ENCODE measurements at places on chromosomes 12 and 14. TPM values are rescaled to one million over a fixed set of nuclear protein-coding genes. Genes with fewer than 3 reads are reported as not detected.

ADAM21 gene
- polyA plus RNA-seq = 0.16 TPM

TMEM132D gene
- polyA plus RNA-seq = 2.1 TPM

ARHGAP9 gene
- 4.1 TPM for polyA plus RNA-seq

RD3L gene
- not detected for polyA plus RNA-seq

TOGARAM1 gene
- 38.6 TPM for polyA plus RNA-seq

C12orf54 gene
- 0.50 TPM for polyA plus RNA-seq

PLEKHD1 gene
- 4.3 TPM for polyA plus RNA-seq

PPP1R12A gene
- 93.8 TPM for polyA plus RNA-seq

RAPGEF3 gene
- polyA plus RNA-seq = 59.8 TPM

RACGAP1 gene
- polyA plus RNA-seq = 50.1 TPM

DNA sequence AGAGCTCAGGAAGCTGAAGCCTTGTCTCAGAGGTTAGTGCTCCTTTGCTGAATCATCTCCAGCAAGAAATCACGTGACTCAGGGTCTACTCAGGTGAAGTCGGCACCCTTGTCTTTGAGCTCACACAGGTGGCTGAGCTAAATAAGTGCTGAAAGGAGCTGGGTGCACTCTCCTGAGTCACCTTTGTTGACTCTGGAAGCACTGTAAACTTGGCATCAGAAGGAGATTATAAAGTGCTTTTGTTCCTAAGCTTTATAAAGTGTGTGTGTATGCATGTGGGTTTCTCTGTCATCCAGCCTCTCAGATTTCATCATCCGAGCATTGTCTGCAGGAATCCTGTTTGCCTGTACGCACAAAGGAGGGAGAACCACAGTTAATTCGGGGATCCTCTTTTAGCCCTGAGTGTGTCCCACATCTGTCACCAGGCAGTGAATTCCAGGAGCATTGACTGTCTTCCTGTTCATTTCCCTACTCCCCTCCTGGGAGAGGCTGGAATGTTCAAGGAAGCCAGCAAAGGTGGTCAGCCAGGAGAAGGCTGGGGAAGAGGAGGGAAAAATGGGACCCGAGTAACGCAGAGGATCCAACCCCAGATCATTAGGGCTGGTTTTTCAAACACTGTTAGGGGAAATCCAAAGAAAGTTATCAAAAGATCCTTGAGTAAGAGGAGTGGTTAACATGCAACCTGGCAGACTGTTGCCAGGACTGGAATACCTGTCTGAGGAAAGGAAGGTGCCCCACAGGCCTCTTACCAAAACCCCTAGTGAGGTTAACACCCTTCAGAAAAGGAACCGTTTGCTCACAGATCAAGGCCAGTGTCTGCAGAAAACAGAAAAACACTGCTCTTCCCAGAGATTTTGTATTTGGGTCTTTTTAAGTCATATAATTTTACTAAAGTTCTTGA, 157.5 kb upstream of the HIF1A start:
- DNase-seq = no peak

- DNase-seq = no peak
Observed at GRCh38 chr14:31945074-31945613, 132.0 kb upstream of the ARHGAP5 start.

DNA sequence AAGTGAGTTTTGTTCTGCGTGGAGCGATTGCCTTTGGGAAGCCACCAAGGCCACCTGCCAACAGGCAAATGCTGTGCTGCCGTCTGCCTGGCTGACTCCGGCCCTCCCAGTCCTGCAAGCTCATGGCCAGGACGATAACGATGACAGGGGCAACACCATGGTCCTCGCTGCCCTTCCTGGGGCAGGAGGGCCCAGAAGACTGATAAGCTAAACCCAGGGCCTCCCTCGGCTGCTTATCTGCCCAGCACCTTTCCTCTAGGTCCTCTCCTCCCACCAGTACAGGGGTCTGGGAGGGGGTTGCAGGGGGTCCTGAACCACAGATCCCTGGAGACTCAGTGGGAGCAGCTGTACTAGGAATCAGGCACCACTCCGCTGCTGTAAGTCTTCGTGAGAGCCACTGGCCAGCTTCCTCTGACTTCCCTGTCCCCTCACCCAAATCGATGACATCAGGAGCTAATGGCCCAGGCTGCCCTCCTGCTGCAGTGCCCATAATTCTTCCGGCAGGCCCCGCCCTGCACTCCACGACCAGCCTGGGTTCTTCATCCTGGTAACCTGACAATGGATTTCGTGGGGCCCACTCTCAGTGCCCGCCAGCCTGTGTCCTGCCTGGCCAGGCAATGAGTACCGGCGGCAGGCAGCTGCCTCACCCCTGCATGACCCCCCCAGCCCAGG, 5.1 kb downstream of the ANKRD9 start:
- no peak for DNase-seq

GRCh38 chr12:103785243-103786031, 55.6 kb downstream of the NT5DC3 start:
- DNase-seq = no peak

- DNase-seq = no peak
Observed at GRCh38 chr12:58026897-58027891, 85.8 kb downstream of the ATP23 start.

DNA sequence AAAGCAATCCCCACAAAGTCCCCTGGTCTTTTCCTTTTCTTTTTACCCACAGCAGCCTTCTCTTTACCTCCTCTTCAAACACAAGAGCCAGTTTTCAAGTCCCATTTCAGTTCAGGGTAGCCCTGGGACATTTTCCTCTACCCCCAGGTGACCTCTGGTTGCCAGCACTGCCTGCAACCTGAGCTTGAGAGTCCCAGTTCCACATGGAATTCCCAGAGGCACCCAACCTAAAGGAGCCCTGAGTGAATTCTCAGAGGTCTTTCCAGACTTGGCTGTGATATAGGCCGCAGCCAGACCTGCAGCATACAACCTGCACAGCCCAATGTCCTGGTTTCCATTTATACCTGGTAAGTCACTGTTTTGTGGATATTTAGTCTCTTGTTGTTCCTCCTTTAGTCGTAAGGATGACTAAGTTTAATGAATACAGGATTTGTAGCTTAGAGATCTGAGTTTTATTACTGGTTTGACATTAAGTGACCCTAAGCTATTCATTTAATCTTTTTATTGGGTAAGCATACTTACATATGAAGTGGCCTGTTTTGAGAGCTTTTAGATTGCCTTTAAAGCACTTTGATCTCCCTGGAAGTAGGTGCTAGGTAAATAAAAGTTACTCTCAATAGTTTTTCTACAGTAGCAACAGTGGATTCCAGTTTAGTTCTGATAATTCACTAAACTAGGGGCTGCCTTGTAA, 159.8 kb downstream of the TGFB3 start:
- no peak for DNase-seq

DNA sequence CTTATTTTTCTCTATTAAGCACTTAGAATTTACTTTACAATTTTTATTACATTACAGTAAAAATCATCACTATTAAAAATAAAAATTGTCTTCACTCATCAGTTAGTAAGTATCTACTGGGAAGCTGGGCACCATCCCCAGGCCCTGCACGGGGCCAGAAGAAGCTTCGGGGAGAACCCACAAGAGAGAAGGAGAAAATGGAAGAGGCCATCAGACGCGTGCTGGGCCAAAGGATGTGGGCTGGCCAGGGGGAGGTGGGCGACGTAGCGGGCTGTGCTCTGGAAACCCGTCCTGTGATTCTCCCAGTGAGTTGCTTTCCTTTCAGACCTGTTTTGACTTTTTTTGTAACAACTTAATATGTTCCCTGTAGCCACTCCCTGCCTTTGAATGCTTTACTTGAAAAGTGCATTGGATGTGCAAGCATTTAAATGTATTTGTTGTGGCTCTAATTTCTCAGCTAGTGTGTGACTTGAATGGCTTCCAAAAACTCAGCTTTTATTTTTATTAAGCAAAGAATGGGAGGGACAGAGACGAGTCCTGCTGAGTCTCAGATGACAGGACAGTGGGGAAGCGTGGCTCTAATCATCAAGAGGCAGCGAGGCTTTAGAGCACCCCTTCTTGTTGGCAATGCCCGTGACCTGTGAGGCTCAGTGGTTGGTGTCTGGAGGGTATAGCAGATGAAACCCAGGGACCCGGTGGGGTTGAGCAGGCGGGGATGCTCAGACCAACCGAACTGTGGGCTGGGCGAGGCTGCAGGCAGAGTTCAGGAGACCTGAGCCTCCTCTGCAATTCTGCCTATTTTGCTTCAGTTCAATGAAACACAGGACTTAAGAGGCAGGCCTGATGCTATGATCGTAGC, 38.8 kb downstream of the SYNE3 start:
- DNase-seq = no peak

DNA sequence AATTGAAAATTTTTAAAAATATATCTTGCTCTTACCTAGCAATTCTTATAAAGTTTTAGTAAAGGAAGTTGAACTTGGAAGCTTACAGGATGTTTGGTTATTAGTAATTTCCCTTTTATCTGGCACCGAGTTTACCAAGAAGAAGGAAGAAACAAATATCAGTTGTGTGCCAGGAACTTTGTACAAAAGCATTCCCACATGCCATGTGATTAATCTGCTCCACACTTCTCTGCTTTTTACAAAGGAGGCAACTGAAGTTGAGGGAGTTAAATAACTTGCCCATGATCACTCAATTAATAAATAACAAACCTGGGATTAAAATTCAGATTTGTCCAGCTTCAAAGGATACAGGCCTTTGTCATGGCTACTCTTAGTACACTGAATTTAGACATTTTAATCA, 122.5 kb upstream of the BCAT1 start:
- DNase-seq = no peak

DNA sequence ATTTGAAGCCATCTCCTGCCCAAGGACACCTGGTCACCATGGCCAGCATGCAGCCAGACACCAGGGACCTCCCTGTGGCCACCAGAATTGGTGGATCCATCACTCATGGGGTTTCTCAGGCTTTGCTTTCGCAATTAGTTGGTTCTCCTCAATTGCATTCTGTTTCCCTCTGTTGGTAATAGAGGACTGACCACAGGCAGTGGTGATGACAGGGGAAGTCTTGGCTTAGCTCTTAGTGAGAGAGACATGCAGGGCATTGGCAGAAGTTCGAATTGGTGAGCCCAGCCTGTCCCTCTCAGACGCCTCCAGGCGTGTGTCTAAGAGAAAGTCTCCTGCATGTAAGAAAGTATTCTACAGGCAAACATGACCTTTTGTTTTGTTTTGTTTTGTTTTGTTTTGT, 21.3 kb downstream of the HCAR2 start:
- DNase-seq = no peak

DNA sequence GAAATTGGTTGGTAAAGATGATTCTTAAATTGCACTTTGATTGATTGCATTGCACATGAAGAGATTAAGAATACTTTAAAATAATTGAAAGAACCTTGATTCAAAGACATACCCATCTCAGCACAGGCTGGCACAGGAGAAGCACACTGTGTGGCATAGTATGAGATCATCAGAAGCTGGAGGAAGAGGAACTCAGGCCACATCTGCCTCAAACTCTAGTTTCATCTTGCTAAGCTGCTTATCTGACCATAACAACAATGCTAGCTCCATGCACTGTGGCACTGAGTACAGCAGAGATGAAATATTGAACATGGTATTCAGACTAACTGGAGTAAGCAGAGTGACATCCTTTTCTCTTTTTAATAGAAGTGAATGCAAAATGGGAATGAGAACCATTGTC, 99.1 kb downstream of the TBC1D30 start:
- no peak for DNase-seq

DNA sequence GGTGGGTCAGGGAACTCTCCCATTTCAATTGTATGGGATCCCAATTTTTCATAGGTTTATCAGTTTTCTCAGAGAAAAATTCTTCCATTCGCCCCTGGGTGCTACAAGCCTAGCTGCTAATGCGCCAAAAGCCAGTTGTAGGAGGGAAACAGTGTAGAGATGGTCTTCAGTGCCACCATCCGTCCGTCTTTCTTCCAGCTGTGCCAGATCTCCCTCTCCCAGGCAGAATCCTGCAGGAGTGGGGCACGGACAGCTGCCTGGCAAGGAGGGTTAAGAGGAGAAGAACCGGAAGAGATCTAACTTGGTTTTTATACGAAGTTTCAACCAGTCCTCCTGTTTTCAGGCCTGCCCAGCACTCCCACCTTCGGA, 38.9 kb upstream of the FUT8 start:
- DNase-seq = no peak

DNA sequence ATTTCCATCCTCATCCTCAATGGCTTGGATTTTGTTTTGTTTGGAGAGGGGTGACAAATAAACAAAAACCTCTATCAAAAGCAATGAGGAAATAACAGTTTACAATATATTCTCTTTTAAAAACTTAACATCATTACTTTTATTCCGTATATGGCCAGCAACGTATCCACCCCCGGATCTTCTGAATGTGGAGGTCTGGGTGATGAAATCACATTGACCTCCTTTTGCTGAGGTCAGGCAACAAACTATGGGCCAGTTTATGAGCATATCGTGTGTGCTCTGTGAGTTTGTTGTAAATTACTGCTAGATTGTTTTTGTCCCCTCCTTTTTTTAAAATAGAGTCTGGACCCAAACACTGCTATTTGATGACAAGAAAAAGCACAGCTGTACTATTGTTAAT, 178.1 kb downstream of the BCAT1 start:
- DNase-seq = no peak

- no peak for DNase-seq
Observed at GRCh38 chr12:80142640-80143039, 43.3 kb downstream of the OTOGL start.

- DNase-seq = no peak
Observed at GRCh38 chr14:98513558-98513957, 758.4 kb downstream of the BCL11B start.

- DNase-seq = no peak
Observed at GRCh38 chr14:22532345-22533056, 56.5 kb downstream of the DAD1 start.

All from right renal pelvis (tissue), 4 donors.